ENCODE measurements at places on chromosomes 6 and 20. TPM values are rescaled to one million over a fixed set of nuclear protein-coding genes. Genes with fewer than 3 reads are reported as not detected.

GRCh38 chr6:65989676-65990075 is 282.6 kb upstream of the EYS start:
- no peak for DNase-seq

DNA sequence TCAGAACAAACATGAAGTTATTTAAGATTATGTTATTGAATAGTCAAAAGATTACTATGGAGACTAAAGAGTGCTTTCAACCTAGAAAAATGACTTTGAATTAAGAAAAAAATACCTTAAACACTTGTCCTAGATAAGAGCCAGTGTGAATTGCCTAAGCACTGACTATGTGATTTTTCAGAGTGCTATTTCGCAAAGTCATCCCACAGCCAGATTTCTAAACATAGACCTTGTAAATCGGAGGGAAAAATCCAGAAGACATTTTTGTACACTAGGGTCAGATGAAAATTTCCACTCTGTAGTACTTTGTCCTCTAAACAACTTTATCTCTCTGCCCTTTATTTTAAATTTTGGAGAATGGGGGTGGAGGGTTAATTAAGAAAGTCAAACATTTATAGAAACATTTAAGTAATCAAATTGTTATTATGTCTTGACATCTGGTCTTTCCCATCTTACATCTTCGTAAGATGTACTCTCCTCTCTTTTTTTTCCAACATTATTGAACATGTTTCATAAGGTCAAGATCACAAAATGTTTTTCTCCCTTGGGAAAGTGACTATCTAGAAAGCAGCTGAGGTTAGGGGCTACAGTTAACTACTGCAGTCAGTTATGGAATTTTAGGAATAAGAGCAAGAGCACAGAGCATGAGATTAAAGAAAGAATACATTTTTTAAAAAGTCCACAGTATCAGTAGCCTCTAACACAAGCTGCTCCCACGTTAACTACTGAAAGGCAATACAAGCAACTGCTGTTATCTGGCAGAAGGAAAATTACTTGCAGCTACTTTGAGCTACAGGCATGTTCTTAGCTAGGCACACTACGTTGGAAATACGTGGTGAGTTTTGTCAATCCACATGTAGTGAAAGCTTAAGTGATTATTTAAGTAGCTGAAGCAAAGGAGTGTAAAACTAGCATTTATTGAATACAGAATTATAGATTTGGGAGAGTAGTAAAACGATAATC is 648.5 kb downstream of the HTR1B start:
- DNase-seq, result peak; percentile 37

- DNase-seq, result no peak
Measured at GRCh38 chr6:32790306-32790705, 26.5 kb downstream of the HLA-DOB start.

- DNase-seq, result peak; percentile 90
Measured at GRCh38 chr20:2523919-2524708, 12.3 kb upstream of the TMC2 start.

DNA sequence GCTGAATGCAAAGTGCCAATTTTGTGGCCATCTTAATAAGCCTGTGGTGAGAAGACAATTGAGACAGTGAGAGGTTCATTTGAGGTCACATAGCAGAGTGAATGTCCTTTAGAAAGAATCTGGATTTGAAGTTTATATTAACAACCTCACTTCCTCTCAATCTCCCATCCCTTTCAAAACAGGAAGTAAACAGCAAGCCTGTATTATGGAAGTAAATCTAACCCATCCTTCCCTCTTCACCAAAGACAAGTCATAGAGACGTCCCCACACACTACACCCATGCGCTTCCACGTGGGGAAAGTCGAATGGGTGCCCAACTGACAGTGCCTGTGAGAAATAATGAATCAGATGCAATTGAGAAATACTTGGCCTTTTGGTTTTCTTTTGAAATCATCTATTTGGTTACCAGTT is 28.8 kb upstream of the CCND3 start:
- peak; percentile 65 for DNase-seq

DNA sequence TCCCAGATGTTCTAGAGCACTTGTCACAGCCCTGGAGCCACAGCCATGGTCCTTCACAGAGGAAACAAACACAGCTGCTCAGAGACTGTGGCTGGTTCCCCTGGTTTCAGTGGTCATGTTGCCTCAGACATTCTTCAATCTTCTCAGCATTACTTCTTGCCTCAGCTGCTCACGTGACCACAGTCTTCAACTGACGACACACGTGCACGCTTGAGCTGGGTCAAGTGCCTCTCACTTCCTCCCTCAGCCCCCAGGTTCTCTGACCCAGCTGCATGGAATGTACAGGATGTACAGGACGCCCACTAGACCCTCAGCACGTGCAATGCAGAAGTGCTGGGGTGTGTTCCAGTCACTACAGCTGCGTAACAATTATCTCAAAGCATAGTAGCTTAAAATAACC is 159.8 kb upstream of the GGTLC1 start:
- no peak for DNase-seq

DNA sequence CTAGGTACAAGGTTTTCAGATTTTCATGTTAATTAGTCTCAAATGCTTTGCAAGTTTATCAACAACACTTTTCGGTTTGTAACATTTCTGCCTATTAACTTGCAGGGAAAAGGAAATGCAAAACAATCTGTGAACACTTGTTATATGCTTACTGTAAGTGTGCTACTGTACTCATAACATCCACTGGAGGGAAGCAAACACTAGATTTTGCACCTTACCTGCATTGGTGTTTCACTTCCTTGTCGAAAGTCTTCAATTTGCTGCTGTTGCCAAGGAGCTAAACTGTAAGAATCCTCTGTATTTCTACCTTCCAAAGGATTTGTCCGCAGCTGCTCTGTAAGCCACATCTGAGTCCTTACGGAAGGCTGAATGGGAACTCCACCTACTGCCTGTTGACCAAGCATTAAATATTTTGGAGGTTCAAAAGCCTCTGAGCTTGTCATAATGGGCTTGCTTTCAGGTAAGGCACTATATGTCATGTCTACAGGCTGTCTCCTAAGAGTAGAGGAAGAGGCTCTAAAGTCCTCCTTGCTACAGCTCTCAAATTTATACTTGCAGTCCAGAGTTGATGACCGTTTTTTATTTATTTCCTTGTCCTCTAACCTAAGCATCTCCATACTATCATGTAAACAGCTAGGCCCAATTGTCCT is 17.3 kb downstream of the PLN start:
- DNase-seq, result no peak

- DNase-seq, result no peak
Measured at GRCh38 chr6:124334359-124334758, 530.7 kb downstream of the NKAIN2 start.

- DNase-seq, result no peak
Measured at GRCh38 chr6:166770216-166771116, 143.4 kb upstream of the RPS6KA2 start.

- no peak for DNase-seq
Measured at GRCh38 chr6:3876866-3877265, 27.7 kb downstream of the FAM50B start.

- no peak for DNase-seq
Measured at GRCh38 chr20:44686934-44687333, 28.2 kb upstream of the CCN5 start.

DNA sequence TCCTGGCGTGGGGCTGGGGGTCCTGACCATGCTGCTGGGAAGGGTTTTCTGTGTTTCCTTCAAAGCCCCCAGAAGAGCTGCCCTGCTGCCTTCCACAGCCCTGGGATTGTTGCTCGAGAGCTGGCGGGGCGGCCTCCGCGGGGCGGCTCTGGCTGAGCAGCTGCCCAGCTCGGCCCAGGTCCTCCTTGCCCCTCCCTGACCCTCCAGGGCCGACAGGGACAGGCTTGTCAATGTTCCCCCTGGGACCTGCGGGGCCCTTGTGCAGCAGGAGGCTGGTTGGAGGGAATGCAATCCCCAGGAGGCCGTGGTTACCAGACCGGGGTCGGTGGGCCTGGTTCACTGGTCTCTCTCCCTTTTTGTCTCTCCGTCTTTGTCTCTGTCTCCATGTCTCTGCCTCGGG is 19.9 kb downstream of the GATA5 start:
- DNase-seq, result no peak

Gene ADTRP
- 1.1 TPM for total RNA-seq

Gene IMPG1
- total RNA-seq, result not detected

Gene CGA
- 0.83 TPM for total RNA-seq

Gene TNFRSF6B
- total RNA-seq, result 0.78 TPM

Gene OOEP
- not detected for total RNA-seq
